ENCODE measurements at places on chromosomes 5 and 9.

DNA sequence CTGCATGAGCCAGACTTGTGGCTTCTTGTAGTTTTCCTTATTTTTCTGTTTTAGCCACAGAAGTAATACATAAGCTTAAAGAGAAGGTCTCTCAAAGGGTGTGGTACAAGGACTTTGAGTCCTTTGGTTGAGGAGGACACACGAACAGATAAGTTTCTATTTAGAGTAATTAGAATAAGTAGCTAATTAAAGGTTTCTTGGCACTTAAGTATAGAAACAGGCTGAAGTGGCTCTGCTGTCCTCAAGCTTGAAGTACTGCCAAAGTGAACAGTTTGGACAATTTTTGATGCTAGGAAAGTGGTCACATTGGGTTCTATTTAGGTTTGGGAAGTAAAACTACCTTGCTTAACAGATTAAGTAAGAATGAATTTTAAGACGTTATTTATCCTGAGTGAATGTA is 278.3 kb upstream of the MPDZ start:
- DNase-seq: no peak

- no peak for DNase-seq
Measured at GRCh38 chr9:20152151-20152725, 363.4 kb upstream of the SLC24A2 start.

DNA sequence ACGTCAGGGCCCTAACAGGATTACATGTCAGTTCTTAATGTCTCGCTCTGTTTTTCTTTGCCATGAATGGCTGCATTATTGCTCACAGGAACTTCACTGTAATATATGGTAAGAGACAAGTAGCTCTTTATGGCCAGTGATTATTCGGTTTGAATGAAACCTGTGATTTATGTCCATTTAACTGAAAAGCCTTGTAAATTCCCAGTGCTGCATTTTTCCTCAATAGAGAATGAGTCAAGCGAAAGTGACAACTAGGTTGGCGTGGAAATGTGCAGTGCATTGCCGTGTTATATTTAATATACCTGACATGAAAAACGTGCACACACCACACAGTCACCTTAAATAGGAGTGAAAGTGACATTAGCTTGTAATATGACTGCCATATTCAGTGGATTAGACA is 163.1 kb downstream of the PBX3 start:
- DNase-seq: no peak

DNA sequence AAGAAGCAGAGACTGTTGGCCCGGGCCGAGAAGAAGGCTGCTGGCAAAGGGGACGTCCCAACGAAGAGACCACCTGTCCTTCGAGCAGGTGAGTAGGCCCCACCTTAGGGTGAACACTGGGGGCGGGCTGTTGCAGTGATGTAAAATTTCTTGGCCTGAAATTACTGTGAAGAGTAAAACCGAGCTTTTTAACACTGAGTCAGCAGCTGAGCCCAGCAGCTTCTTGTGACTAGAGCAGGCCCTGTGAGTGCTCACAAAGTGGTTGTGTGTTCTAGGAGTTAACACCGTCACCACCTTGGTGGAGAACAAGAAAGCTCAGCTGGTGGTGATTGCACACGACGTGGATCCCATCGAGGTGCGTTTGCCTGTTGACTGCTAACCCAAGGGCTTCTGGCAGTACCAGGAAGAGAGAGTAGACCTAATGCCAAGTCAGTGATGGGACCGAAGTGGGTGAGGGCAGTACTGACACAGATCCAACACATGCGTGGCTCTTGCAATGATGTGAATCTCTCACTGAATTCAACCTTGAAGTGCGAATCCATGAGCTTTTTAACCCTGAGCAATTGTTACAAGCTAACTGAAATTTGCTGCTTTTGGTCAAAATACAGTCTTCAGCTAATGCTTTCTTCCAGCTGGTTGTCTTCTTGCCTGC is 2.1 kb downstream of the RPL7A start:
- DNase-seq: no peak

DNA sequence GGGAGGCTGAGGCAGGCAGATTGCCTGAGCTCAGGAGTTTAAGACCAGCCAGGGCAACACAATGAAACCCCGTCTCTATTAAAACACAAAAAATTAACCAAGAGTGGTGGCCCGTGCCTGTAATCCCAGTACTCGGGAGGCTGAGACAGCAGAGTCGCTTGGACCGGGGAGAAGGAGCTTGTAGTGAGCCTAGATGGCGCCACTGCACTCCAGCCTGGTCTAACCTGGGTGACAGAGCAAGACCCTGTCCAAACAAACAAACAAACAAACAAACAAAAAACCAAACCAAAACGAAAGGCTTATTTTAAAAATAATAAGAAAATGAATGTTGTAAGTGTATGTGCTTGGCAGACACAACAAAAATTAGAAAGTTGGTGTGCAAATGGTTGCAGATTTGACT is 536.3 kb upstream of the PTPRD start:
- no peak for DNase-seq

DNA sequence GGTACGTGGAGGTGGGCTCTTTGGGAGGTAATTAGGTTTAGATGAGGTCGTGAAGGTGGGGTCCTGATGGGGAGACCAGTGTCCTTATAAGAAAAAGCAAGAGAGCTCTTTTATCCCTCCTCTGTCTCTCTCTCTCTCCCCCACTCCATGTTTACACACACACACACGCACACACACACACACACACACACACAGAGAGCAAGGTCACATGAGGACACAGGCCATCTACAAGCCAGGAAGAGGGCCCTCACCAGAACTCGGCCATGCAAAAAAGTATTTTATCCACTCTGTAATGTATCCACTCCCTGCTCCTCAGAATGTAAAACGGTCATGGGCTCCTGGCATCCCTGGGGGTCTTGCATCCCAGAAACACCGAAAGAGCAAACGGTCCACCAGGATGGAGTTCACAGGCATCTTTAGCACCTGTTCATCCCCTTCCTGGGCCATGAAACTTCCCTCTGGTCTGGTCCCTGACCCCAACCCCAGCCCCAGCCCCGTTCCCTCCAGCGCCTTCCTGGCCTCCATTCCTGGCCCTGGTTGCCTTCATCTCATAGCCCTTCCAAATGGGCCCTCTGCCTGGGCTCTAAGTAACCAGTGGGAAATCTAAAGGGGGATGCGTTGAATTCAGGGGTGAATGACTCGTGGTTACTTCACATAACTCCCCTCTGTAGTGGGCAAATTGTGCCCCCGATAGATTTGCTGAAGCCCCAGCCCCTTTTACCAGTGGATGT is 88.8 kb downstream of the NSUN2 start:
- no peak for DNase-seq

- DNase-seq: no peak
Measured at GRCh38 chr5:159241946-159242552, 21.0 kb upstream of the UBLCP1 start.

DNA sequence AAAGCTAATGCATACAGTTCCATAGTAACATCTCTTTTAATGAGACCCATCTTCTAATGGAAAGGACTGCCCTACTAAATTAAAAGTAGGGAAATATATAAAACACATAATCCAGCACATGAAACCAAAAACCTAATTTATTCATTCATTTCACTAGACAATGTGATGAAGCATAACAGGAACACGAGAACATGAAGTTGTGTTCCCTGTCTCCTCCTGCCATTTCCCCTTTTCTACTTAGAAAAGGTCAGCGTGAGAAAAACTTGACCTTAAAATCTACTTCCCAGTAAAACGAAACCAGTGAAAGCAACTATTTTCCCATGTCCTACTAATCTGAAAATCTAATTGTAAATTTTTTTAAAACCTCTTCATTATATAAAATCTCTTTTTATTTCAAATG is 847.5 kb downstream of the TLE1 start:
- DNase-seq: no peak

- no peak for DNase-seq
Measured at GRCh38 chr5:126481243-126481642, 58.0 kb downstream of the GRAMD2B start.

- DNase-seq: no peak
Measured at GRCh38 chr9:15982182-15982581, 429.3 kb downstream of the CCDC171 start.

DNA sequence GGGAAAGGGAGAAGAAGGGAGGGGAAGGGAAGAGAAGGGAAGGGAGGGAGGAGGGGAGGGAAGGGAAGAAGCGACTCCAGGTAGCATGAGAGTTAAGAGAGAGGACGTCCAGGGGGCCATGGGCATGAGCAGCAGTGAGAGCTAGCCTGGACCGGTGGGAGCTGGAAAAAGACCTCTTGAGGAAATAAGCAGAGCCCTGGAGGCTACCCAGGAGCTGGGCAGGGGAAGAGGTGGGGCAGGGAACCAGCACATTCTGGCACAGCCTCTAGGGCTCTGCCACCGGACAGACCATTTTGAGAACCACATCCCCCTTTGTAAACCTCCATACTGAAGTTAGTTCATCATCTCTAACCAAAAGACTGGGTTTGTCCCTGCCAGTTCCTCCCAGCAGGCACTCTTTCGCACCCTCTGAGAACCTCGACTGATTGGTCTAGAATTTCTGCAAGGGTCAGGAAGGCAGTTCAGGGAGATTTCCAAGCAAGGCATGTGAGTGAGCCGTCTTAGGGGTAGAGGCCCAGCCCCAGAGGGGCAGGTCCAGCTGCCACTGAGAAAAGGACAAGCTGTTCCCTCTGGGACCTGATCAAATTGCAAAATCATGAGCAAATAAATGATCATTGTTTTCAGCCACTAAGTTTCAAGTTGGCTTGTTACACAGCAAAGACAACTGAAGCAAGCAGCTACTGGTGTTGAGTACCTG is 11.6 kb downstream of the NAIF1 start:
- no peak for DNase-seq

DNA sequence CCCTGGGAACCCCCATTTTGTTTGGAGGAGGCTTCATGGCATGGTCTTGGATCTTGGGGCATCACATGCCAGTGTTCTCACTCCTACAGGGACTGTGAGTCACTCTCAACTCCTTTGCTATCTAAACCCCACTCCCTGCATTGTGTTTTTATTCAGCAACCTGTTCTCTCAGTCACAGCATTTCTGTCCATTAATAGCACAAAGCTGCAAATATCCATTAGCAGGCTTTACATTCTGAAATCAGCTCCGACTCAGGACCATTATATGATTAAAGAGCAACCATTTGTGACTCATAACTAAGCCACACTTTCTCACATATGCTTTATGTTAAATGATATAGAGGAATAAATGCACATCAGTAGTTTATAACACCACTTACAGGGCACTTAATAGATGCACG is 462.1 kb upstream of the BRINP1 start:
- DNase-seq: no peak

GRCh38 chr9:34985311-34985899 is 4.1 kb upstream of the DNAJB5 start:
- DNase-seq: peak; percentile 65

- DNase-seq: no peak
Measured at GRCh38 chr9:93658184-93658925, 82.0 kb downstream of the PHF2 start.

DNA sequence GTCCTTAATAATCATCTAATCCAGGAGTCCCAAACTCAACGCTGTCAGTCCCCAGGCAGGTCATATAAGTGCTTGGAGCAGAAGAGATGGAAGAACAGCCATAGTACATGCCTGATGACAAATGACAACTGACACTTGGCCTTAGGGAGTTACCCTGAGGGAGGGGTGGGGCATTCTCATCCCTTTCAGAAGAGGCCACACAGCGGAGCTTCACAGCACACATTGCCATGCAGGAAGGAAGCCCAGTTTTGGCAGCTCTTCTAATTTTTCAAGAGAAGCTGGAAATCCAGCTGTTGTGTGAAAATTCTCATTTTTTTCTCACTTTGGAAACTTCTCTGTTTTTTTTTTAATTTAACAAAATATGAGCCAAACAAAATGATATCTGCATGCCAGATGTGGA is 89.0 kb downstream of the ASTN2 start:
- DNase-seq: no peak

GRCh38 chr5:72619677-72620076 is 112.5 kb upstream of the ZNF366 start:
- no peak for DNase-seq

- DNase-seq: no peak
Measured at GRCh38 chr5:71809446-71809845, 90.4 kb downstream of the CARTPT start.

DNA sequence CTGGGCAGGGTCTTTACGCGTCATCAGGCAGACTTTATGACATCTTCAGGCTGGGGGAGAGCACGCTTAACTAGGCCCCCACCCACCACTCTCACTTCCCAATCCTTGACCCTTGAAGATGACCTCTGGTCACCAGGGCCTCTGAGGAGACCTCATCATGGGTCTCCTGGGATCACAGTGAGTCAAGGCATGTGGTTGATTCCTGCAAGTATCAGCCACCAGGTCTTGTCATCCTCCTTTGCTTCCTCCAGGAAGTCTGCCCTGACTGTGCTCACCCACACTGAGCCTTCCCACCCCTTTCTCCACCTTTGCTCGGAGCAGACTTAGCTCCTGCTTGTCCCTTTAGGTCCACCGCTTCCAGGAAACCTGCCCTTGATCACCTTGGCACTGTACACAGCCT is 17.3 kb downstream of the ODF2 start:
- DNase-seq: no peak

DNA sequence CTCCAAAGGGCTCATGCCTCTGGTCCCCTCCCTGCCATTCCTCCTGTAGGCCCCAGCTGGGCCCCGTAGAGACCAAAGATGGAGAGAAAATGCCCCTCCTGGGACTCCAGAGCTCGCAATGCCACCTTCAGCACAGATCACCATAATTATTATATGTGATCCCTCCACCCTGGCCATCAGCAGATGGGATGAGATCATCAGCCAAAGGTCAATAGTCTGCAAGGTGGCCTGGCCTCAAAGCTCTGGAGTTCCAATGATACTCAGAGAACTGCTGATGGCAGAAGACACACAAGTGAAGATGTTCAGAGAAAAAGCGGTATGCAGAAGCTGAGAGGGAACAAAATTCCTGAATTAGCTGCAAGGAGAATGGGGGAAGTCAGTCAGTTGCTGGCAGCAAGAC is 5.0 kb downstream of the RPP25L start:
- DNase-seq: no peak

GRCh38 chr5:74386571-74387334 is 253.8 kb downstream of the ENC1 start:
- no peak for DNase-seq

GRCh38 chr5:64958757-64959391 is 190.1 kb downstream of the CWC27 start:
- no peak for DNase-seq

- DNase-seq: no peak
Measured at GRCh38 chr5:40410231-40410861, 269.4 kb upstream of the PTGER4 start.

GRCh38 chr5:151795426-151795825 is 23.7 kb downstream of the G3BP1 start:
- DNase-seq: no peak

All from NCI-H1092 (cell line).